Activated CD8-positive, alpha-beta memory T cell treated with anti-CD3 and anti-CD28 coated beads, Interleukin-2, amount 10 ng/mL, durations not matched to agents 7 days and 5 days (primary cell): ENCODE measurements at places on chromosomes 12 and 14. TPM values are rescaled to one million over a fixed set of nuclear protein-coding genes. Genes with fewer than 3 reads are reported as not detected.

DNA sequence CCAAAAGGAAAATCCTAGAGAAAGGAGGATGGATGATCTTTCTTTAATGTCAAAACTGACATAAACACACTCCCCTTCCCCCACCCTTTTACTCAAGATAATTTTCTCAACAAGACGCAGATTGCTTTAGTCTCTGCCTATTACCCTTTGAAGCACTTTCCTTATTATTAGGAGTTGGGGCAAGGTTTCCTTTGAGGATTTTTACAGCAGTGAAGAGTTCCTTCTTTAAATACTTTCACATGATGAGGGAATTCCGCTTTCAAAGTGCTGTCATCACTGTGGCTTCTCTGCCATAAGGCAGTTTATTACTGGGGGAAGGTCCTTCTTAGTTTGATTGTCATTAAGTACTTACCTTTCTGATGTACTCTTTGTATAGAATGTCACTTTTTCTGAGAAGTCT, 172.1 kb downstream of the MSRB3 start:
- no peaks in the 10 kb centered on the region for H3K27me3 ChIP-seq
- no peak for DNase-seq
- H3K4me1 ChIP-seq: no peaks in the 10 kb centered on the region
- H3K27ac ChIP-seq: no peak overlapping the region
- no peaks in the 10 kb centered on the region for H3K36me3 ChIP-seq
- no peak overlapping the region for H3K4me3 ChIP-seq

- no peak overlapping the region for H3K27ac ChIP-seq
- peaks cover 2% of the 10 kb centered on the region for H3K36me3 ChIP-seq
- H3K27me3 ChIP-seq: no peaks in the 10 kb centered on the region
- DNase-seq: no peak
- H3K4me1 ChIP-seq: no peaks in the 10 kb centered on the region
These were observed 769.0 kb upstream of the ALG10B start for GRCh38 chr12:37547611-37548010.

DNA sequence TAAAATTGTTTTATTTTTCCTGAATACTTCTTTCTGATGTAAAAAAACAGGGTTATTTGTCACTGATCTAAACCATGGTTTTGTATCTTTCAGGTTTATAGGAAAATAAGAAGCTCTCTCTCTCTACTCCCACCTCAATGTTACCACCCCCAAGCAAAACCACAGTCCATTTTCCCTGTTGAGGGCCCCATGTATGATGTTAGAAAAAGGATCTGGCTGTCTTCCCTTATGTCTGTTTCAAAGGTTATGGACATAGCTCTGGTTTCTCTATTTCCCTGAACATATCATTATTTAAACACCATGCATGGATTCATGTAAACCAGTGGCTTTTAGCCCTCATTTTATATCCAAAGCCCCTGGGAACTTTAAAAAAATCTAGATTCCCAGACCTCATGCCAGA, 649.0 kb upstream of the TBX3 start:
- no peak for DNase-seq
- H3K27me3 ChIP-seq: no peaks in the 10 kb centered on the region
- H3K36me3 ChIP-seq: no peaks in the 10 kb centered on the region
- H3K4me3 ChIP-seq: no peak overlapping the region
- no peak overlapping the region for H3K27ac ChIP-seq

- no peaks in the 10 kb centered on the region for H3K36me3 ChIP-seq
- H3K27ac ChIP-seq: no peak overlapping the region
- no peaks in the 10 kb centered on the region for H3K4me1 ChIP-seq
- H3K27me3 ChIP-seq: no peaks in the 10 kb centered on the region
- H3K4me3 ChIP-seq: no peak overlapping the region
- no peak for DNase-seq
These were observed 276.6 kb downstream of the NRXN3 start for GRCh38 chr14:78446807-78447206.

GRCh38 chr12:111937429-111937828, 75.5 kb downstream of the TMEM116 start:
- H3K4me1 ChIP-seq: peaks cover under 1% of the 10 kb centered on the region
- H3K36me3 ChIP-seq: no peaks in the 10 kb centered on the region
- DNase-seq: no peak
- no peak overlapping the region for H3K27ac ChIP-seq
- no peak overlapping the region for H3K4me3 ChIP-seq
- no peaks in the 10 kb centered on the region for H3K27me3 ChIP-seq

RPGRIP1 gene
- total RNA-seq: not detected

RASSF8 gene
- total RNA-seq: 1.4 TPM

SLC17A8 gene
- total RNA-seq: not detected
